Stimulated activated CD8-positive, alpha-beta memory T cell treated with anti-CD3 and anti-CD28 coated beads, Interleukin-4, amount 100 ng/mL, for 1 hour (primary cell): ENCODE measurements at places on chromosomes 1 and 21.

- no peak for DNase-seq
These were observed 8.5 kb downstream of the UBQLN4 start for GRCh38 chr1:156045076-156045475.

DNA sequence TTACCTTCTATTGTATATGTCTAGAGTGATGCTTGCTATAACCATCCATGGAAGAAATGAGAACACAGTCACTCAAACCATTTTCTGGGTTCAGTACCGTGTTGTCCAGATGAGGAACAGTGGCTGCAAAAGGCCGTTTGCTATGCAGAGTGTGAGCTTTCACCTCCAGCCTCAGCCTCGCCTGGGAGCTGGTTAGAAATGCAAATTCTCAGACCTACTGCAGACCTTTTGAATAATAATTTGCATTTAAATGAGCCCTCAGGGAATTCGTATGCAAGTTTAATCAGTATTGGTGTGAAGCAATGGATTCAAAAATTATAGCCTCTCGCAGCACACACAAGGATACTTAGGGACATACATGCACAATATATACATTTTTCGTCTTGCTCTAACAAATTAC lies 24.1 kb downstream of the KCNJ15 start:
- no peak for DNase-seq

DNA sequence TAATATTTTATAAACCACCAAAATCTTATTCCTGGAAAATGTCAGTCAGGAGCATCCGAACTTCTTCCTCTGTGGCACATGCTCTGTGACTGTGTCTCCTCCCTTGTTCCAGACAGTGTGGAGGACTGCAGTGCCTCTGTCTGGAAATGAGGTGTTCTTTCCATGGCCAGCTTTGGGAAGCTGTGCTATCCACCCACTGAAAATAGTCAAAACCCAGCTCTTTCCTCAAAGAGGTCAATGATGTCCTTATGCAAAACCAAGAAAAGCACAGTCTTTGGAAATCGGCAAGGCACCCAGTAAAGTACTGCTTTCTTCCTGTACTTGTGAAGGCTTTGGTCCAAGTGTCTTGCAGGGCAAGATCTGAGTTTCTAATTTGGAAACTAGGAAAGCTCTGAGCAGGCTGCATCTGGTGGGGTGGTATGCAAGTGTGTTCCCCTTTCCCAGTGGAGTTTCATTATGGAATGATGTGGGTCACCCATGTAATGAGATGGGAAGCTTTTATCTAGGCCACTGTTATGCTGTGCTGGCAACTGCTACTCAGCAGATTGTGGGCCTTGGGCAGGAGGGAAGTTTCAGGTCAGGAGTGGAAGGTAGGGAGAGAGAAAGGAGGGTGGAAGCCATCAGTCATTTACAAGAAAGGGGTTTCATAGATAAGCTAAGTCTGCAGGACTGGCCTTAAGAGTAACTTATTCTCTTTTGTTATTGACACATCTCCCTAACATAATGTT lies 6.0 kb downstream of the KIAA0040 start:
- no peak for DNase-seq

DNA sequence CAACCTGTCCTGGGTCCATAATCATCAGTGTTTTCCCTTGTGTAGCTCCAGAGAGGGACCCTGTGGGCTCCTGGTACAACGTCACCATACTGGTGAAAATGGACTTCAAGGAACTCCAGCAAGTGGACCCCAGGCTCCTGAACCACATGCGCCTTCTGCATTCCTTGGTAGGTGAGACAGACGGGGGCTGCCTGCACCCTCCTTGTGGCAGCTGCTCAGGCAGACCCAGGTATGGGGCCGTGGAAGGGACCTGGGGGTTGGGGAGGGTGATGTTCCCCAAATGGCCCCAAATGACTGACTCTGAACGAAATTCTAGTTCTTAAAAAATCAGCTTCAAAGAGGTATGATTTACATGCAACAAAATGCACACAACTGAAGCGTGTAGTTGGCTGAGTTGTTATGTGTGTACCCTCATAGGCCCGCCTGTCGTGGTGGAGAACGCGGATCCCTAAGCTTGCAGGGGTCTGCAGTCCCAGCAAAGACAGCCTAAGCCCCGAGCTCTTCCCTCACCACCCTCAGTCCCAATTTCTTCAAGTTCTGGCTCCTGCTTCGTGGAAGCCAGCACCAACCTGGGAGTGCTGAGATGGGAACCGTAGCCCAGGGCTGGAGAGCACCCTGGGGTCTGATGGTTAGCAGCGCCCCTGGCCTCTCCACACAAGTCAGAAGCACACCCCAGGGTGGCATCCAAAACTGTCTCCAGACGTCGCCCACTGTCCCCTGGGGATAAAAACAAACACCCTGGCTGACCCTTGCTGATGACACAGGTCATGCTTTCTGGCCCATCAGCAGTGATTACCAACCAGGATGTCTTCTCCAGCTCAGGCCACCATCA lies 14.3 kb downstream of the UMODL1 start:
- DNase-seq: no peak

DNA sequence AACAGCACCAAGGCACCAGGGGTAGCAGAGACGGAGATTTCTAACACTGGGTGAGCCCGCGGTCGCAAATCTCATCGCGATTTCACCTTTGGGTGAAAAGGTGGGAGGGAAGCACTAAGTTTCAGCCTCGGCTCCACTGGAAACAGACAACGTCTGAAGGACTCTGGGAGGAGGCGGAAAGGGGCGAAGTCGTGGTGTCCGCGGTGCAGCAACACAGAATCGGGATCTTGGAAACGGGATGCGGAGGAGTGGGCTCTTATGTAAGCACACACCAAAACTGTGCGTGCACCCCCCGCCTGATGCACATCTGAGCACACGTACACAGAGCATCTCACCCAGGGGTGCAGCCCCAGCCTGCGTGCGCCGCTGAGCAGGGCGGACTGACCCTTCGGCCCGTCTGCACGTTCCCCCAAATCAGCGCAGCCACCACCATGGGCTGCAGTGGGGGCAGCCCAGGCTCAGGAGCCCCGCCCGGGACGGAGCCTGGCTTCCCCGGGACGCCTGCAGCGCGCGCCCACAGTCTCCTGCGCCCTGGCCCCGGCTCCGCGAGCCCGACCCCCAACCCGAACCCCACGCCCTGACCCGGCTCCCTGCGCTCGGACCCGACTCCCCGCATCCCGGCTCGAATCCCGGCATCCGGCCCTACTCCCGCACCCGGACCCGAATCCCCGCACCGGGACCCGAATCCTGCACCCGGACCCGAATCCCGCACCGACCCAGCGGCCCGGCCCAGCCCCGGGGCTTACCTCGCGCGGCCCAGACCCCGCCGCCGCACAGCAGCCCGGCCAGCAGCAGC lies 670 bp downstream of the CLSTN1 start:
- no peak for DNase-seq

- DNase-seq: no peak
These were observed 416.5 kb downstream of the PLA2G4A start for GRCh38 chr1:187245201-187245600.
